ENCODE measurements at places on chromosomes 5 and 9.

- DNase-seq: no peak
Measured at GRCh38 chr9:86185872-86186271, 73.6 kb downstream of the C9orf153 start.

DNA sequence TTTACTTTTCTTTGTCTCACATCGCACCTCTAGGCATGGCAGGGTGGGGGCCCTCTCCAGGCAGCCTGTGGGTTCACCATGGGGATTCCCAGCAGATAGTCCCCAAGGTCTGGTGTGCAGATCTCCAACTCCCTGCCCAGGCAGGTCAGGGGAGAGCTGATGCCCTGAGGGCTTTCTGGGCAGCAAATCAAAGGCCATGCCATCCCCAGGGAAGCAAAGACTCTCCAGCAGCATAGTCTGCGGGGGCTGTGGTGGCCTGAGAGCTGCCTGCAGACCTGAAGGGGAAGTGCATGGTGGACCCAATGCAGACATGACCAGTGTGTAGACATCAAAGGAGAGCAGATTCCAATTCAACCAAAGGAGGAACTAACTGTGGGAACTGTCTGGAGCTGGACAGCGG lies 7.7 kb downstream of the NEURL1B start:
- DNase-seq: peak; percentile 39

DNA sequence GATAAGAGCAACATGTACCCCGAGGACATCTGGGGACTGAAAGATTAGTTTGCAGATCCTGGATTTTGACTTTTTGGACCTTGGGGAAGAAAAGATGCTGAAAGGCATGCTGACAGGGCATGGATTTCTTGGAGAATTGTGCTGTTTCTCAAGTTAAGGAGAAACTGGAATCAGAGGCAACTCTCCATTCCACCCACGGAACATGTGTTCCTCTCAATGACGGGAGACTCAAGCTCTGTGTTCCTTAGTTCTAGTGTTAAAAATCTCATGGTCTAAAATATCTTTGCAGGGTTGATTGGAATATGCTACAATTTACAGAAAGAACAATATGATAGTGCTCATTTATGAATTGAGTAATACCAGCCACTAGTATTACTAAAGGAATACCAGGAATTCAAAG lies 34.4 kb upstream of the CDH12 start:
- DNase-seq: no peak

GRCh38 chr9:71764891-71765290 lies 3.4 kb downstream of the CEMIP2 start:
- no peak for DNase-seq

GRCh38 chr5:173941758-173942401 lies 47.1 kb upstream of the C5orf47 start:
- no peak for DNase-seq

DNA sequence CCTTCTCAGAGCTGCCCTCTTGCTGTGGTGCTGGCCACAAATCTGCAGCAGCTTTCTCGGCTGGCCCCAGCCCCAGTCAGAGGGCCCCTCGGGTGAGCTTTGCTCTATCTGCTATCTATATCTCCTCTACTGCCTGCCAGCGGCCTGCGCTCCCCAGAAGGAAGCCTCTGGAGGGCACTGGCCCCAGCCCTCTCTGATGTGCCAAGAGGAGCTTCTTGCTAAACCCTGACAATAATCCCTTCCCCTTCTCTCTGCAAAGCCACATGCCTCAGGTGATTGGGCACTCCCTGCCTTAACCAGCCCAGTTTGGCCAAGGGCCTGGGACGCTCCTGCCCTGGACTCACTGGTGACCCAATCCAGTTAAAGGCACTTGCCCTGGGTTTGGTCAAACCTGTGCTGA lies 42.7 kb downstream of the CAMK2A start:
- no peak for DNase-seq

DNA sequence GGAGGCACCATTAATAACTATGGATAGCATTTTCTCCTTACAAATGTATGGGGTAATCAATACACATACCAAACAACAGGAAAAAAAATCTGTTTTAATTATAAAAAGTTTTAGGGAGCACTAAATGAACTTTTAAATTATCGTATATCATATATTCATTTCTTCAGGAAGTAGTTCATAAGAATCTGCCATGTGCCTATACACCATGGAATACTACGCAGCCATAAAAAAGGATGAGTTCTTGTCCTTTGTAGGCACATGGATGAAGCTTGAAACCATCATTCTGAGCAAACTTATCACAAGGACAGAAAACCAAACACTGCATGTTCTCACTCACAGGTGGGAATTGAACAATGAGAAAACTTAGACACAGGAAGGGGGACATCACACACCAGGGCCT lies 162.1 kb upstream of the RASA1 start:
- no peak for DNase-seq

- DNase-seq: no peak
Measured at GRCh38 chr5:78377056-78377717, 16.8 kb downstream of the SCAMP1 start.

All from right forelimb (tissue), 1 donor.